ENCODE measurements at places on chromosomes 7 and 10.

GRCh38 chr7:102306916-102307677 lies 20.4 kb downstream of the SH2B2 start:
- DNase-seq = no peak

DNA sequence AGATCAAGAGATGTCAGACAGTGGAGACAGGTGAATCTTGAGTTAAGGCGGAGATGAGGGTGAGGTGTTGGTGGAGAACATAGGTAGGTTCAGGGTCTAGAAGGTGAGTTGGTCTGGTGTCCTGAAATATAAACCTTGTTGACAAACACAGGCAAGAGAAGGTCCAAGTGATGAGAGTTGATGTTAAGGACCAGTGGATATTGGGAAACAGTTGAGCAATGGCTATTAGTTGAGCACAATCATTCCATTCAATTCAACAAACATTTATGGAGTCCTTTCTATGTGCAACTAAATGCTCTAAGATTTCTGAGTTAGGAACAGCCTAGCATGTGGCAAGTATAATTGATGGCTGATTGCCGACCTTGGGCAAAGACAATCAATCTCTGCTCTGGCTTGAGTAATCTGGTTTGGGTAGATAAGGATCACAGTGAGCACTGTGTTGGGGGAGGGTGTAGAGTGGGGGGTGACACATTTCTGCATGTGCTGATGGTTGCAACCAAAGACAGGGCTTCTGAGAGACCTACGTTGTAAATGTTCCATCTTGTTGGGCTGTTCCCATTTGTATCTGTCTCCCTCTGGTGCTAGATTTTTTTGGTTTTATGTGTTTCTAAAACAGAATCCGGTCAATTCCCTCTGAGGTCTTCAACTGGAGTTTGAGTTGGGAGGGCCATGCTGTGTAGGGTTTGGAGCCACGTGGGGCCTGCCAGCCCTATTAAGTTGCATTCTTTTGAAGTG lies 201.1 kb downstream of the BAMBI start:
- no peak for DNase-seq

DNA sequence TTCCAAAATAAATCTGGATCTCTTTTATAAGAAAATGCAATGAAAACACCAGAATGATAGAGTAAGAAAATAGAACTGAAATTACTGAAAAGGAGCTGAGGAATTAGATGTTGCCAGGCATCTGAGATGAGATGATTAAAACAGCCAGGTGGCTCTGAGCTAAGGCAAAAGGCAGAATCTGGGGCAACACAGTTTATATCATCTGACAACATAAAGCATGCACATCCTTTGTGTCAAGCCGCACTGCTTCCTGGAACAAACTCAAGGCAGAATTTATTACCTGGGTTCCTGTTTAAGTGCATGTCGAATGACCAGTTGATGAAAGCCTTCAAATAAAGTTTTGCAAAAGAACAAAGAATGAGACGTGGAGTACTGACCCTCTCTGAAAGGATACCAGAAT lies 247.0 kb downstream of the SNX10 start:
- no peak for DNase-seq

GRCh38 chr7:132780822-132781221 lies 204.6 kb upstream of the PLXNA4 start:
- DNase-seq = no peak

DNA sequence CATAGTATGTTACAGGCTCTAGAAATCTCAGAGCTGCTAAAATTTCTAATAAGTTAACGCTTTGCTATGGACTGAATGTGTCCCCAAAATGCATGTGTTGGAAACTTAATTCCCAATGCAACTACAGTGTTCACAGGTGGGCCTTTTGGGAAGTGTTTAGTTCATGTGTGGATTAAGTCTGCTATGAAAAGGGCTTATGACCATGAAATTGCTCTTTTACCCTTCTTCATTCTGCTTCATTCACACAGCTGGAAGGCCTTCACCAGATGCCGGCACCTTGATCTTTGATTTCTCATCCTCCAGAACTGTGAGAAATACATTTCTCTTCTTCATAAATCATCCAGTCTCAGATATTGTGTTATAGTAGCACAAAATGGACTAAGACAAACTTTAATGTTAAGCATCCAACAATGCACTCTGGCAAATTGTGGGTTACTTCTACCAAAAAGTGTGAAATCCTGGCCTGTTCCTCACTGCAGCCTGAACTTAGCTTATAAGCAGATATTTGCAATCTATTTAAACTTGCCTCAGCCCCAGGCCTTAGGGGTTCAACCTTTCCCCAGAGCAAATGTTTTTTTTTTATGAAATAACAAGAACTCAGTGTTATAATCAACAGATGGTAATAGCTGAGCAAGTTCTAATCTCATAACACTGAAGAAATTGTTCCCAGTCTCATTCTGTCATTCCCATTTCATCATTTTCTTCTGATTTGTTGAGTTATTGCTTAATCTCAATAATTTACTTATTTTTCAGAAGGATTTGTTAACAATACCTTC lies 523.6 kb downstream of the KIF20B start:
- DNase-seq = no peak

GRCh38 chr7:17870406-17870805 lies 69.9 kb downstream of the SNX13 start:
- no peak for DNase-seq

Data from cortex of kidney (tissue), 1 donor.